NCI-H510A treated with DMSO at 0.1 percent for 48 hours (cell line): ENCODE measurements at places on chromosomes 12 and 14.

- no peak for DNase-seq
Measured at GRCh38 chr12:50772877-50773276, 9.0 kb downstream of the ATF1 start.

DNA sequence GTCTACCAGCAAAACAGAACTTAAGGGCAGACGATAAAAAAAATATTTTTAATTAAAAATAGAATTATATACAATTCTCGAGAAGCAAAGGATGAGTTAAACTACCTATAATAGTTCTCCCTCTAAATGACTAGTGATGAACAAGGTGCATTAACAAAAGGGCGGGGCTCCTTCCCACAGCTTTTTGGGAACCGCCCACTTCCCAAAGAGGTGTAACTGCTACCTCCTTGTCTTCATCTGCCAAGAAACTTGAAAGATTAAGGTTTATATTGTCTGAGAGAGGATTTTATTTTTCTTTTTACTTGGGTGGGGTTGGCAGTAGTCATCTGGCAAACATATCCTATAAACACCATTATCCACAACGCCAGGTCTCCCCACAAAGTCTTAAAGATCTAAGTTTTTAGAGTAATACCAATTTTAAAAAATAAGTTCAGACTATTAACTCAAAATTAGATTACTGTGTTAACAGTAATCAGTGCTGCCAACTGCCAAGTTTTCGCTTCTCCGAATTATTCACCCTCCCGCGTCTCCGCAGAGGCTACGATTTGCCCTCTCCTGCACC lies 938 bp downstream of the RALGAPA1 start:
- peak; percentile 71 for DNase-seq

DNA sequence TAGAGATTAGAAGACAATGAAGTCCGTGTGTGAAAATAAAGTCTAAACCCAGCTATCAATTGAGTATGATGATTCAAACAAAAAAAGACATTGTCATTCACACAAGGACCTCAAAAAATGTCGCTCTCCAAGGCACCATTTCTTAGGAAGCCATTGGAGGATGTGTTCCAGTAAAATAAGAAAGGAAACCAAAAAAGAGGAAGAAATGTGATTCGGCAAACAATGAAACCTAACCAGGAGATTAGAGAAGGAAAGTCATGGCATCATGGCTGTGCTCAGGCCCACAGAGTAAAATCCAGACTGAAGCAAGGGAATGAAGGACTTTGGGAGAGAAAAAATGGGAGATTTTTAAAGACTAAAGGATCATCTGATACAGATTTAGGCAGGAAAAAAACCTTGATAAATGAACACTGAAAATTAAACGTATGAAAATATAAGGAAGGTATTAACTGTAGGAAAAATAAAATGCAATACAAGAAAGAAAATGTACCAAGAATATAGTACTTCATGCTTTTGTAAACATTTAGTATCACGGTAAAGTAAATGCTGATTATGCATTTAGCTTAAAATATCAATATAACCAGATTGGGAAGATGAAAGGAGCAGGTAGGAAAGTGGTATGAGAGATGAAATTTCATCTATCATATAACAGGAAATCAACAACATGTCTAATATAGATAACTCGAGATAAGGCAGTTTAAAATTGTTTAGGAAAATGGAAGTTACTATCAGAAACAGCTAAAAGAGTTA lies 38.2 kb upstream of the MTHFD1 start:
- no peak for DNase-seq

GRCh38 chr12:85784096-85784720 lies 52.0 kb downstream of the RASSF9 start:
- no peak for DNase-seq

GRCh38 chr12:120677765-120678473 lies 9.0 kb upstream of the MLEC start:
- no peak for DNase-seq

- DNase-seq: peak; percentile 47
Measured at GRCh38 chr12:6867413-6868210, at the start of gene TPI1. Gene TPI1 (plus strand): TSS chr12:6867531. CDS start chr12:6867567, 36 bp downstream.

DNA sequence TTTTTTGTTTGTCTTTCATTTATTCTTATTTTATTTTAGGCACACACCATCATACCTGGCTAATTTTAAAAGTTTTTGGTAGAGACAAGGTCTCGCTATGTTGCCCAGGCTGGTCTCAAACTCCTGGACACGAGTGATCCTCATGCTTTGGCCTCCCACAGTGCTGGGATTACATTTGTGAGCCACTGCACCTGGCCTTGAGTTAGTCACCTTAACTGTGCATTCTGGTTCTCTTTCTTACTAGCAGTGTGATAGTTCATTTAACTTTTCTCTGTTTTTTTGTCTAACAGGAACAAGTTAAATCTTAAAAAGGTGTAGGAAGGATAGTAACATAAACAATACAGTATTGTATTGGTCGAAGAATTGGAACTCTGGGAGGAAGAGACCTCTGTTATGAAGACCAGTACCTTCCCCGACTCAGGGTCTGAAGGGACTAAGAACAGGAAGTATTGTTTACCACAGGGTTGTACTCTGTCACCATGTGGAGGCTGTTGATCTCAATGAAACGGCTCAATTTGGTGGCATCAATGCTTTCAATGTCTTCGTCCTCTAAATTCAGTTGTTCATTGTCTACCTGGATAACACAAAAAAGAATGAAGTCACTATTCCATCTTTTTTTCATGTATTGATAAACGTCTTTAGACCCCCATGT lies 17.7 kb downstream of the ERP27 start:
- no peak for DNase-seq

- DNase-seq: no peak
Measured at GRCh38 chr12:126581655-126582054, 1516.4 kb downstream of the AACS start.

DNA sequence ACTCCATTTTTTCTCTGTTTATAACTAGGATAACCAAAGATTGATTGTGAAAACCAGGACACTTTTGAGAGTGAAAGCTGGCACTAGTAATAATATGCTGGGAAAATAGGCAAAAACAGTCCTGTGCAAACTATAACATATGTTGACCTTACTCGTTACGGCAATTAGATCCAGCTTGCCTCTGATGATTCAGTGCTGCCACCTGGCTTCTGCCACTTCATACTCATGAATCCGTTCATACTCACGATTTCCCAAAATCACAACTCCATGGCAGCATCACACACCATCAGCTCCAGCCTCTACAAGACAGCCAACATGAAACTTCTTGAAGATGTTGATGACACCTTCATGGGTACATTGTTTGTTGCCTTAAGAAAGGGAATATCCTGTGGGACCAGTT lies 49.1 kb upstream of the CAND1 start:
- DNase-seq: no peak

GRCh38 chr12:97967831-97968230 lies 505.2 kb downstream of the RMST start:
- no peak for DNase-seq

GRCh38 chr12:116226026-116226425 lies 51.5 kb downstream of the MED13L start:
- DNase-seq: no peak

DNA sequence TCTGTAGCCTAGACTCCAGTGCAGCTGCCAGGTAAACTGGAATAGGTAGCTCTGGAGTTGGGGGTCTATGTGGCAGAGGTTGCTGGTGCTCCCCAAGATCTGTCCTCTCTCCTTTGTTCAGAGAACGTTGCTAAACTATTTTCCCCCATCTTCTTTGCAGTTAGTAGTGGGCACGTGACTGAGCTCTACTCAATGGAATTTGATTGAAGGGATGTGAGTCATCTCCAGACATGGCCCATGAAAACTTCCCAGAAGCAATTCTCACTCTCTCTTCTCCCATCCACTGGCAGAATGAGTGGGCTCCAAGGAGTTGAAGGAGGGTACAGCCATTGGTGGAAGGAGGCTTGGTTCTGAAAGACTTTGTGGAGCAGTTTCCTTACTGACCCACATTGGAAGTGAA lies 44.0 kb downstream of the PAH start:
- no peak for DNase-seq

DNA sequence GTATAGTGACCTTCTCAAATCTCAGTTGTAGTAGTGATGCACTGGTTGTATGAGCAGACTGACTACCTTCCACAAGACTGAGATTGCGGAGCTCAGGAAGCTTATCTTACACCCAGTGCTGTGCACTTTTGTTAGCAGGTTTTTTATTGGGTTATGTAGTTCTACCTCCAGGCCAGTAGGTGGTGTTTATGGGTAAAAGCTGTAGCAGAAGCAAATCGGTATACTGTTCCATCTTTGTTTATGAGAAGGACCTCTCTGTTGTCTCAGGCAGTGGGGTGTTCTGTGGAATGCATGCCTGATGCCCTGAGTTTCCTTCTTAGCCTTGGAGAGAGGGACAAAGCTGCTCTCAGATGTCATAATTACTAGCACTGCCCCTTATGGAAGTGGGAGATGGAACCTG lies 217.8 kb downstream of the LRFN5 start:
- no peak for DNase-seq

DNA sequence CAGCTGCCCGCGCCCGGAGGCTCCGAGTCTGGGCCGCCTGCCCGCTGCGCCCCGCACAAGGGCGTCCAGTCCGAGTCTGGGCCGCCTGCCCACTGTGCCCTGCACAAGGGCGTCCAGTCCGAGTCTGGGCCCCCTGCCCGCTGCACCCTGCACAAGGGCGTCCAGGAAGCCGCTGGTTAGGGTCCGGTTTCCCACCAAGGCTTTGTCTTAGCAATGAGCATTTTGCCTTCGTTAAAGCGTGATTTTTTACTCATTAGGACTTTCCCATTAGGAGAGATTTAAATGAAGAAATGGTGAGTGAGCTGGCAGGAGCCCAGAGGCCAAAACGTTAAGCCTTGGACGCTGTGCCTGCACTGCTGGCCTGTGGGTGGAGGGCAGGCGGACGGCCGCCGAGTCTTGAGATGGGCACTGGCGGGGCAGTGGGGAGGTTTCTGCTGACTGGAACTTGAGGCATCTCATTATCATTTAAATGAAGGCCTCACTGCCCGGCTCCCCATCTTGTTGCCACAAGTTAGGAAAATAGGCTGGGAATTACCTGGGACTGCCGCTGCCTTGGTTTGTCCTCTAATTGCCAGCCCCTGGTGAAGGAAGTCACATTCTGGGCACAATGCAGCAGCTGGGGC lies 36.0 kb downstream of the FBRSL1 start:
- no peak for DNase-seq

GRCh38 chr12:65655074-65655493 lies 169.2 kb upstream of the HMGA2 start:
- DNase-seq: no peak

GRCh38 chr14:61620130-61620946 lies 75.0 kb upstream of the HIF1A start:
- no peak for DNase-seq

GRCh38 chr12:55017416-55017925 lies 2.3 kb upstream of the NEUROD4 start:
- DNase-seq: no peak
